ENCODE measurements at places on chromosomes 11 and 22.

- DNase-seq = peak; percentile 34
Measured at GRCh38 chr22:36156515-36157419, 3.8 kb downstream of the APOL3 start.

DNA sequence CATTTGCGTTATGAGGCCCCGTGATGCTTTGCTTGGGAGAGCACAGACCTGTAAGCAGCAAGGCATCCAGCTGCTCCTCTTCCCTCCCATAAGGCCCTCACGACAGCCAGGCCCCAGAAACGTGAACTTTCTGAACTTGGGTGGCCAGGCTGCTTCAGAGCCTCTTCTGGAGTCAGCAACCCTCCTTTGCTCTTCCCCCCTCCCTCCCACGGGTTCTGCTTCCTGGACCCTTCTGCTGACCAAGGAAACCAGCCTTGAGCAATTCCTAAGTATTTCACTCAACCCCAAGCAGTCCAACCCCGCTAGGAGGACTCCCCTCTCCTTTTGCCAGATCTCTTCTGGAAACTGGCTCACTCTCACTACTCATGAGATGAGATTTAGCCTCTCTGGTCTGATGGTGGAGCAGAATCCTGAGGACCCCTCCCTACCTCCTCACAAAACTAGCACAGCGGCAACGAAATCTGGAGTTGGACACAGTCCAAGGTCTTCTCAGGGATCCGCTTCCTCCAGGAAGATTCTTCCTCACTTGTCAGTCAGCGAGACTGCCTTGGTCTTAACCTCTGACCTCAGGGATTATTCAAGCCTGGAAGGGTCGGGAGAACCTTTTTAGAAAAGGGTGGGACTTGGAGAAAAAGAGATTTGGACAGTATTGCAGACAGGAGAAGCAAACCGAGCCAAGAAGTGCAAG lies 86.2 kb downstream of the UBASH3B start:
- DNase-seq = no peak

- DNase-seq = no peak
Measured at GRCh38 chr11:76653674-76654284, 16.8 kb downstream of the LRRC32 start.

- DNase-seq = no peak
Measured at GRCh38 chr22:17064498-17065100, 20.2 kb upstream of the IL17RA start.

- no peak for DNase-seq
Measured at GRCh38 chr11:70531281-70532065, 133.1 kb downstream of the CTTN start.

- no peak for DNase-seq
Measured at GRCh38 chr11:19714387-19715363, 2.0 kb downstream of the NAV2 start.

All from stimulated activated CD8-positive, alpha-beta memory T cell treated with anti-CD3 and anti-CD28 coated beads, Interleukin-7, amount 100 ng/mL, for 1 hour (primary cell).